Stimulated activated CD8-positive, alpha-beta memory T cell treated with anti-CD3 and anti-CD28 coated beads, Interleukin-15, amount 100 ng/mL, for 4 hours (primary cell): ENCODE measurements at places on chromosomes 13 and 19.
A peak's percentile ranks its signal among the peaks of the same experiment; 100 is the strongest.

- no peak for DNase-seq
These were observed 31.9 kb upstream of the LILRA2 start for GRCh38 chr19:54541712-54542111.

DNA sequence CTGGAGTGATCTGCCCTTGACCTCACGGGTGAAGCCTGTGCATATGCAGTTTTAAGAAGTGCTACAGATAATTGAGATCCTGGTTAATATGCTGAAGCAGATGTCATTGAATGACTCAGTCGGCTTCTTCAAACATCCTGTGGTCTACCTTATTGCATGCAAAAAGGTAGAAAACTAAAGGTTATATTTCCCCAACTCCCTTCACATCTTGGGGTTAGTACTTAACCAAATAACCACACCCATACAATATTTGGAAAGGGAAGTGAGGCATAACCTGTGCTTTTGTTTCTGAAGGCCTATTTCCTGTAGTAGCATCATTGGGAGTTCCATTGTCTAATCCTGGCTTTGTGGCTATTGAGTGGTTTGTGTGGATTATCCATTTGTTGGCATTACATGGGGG, 58.3 kb downstream of the RAP2A start:
- DNase-seq = no peak

DNA sequence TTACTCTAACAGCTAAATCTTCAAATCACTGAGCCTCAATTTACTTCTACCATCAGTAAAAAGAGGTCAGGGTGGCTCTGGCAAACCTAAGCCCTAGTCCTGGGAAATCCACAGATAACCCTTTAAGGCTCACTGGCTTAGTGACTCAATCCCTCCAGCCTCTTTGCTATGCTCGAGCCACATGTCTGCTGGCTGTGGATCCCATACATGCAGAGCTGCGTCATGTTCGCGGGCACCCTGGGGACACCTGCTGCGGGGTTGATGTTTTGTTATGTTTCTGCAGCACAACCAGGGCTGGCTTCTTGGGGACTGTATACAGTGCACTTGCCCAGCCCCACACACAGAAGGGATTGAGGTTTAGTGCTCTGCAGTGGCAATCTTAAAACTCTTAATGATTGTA, 41.6 kb upstream of the C13orf42 start:
- no peak for DNase-seq

DNA sequence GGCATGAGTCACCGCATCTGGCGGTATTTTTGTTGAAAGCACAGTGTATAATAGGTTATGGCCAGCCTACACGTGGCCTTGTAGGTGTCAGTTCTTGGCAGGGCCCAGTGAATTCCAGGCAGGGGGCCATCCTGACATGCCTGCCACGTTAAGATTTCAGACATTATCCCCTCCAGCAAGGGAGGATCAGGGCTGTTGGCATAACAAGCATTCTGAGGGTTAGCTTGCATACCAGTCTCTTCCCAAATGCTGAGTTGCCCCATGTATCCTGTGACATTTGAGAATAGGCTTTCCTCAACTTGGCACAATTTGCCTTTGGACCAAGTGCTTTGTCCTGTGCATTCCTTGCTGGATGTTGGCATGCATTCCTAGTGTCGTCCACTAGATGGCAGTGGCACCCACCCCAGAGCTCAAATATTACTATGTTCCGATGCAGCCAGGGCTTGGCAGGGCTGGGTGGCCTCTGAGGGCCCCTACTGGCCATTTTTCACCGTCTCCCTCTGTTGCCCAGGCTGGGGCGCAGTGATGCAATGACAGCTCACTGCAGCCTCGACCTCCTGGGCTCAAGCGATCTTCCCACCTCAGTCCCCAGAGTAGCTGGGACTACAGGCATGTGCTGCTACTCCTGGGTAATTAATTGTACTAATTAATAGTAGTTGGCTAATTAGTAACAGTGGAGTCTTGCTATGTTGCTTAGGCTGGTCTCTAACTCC, 31.2 kb downstream of the NLRP12 start:
- peak; percentile 53 for DNase-seq

GRCh38 chr19:7665076-7665475, 3.8 kb upstream of the RETN start:
- no peak for DNase-seq

DNA sequence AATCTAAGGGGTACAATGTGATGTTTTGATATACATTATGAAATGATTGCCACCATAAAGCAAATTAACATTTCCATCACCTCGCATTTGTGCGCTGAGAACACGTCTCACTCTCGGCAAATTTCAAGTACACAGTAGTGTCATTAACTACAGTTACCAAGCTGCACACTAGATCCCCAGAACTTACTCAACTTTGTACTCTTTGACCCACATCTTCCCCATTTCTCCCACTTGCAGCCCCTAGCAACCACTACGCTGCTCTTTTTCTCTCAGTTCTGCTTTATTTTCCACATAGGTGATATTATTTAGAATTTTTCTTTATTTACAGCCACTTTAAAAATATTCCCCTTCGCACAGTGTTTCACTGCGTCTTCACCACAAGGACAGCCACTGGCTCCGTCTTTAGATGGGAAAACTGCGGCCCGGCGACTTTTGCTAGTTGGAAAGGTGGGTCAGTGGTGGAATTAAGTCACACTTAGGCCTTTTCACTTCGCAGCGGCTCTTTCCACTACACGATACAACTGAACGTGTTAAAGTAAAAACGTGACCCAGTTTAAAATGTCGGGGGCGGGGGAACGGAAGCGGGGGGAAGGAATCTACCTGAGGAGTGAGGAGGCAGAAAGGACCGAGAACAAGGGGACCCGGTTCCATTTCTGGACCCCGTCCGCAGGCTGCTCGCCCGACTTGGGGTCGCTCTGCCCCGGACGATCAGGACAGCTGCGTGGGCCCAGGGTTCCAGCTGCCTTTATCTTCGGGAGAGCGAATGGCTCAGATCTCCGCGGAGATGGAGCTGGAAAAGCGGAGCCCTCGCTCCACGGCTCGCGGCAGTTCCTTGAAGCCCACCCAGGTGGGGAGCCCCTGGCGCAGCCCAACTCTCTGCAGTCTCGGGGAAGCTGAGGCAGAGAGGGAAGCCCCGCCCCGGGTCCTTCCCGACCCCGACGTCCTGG, 486.1 kb downstream of the UQCRFS1 start:
- no peak for DNase-seq

GRCh38 chr13:35724446-35724845, 248.0 kb upstream of the MAB21L1 start:
- no peak for DNase-seq

- DNase-seq = no peak
These were observed 193.5 kb upstream of the NBEA start for GRCh38 chr13:34748596-34748995.

DNA sequence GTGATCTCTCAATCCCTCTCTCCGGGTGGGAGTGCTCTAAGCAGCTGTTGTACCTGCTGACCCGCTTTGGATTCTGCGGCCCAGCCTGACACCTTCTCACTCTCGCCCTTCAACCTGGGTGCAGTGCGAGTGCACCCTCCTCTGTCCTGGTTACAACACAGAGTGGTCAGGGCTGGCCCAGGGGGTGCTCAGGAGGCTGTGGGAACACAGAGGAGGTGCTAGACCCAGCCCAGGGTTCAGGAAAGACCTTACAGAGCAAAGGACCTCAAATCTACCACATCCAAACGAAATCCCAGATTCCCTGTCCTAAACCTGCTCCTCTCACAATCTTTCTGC, 23.7 kb downstream of the ZNF175 start:
- DNase-seq = no peak

DNA sequence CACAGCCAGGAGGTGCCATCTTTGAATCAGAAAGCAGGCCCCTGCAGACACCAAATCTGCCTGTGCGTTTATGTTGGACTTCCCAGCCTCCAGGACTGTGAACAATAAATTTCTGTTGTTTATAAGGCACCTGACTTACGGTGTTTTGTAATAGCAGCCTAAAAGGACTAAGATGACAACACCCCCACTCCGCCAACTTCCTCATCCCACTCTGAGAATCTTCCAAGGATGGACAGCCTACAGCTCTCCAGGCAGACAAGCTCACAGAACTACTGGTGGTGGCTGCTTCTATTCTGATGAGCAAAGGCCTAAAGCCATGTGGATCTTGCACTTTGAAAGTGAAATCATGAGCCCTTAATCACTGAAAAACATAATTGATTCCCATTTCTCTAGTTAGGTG, 449.2 kb downstream of the TSHZ3 start:
- no peak for DNase-seq

DNA sequence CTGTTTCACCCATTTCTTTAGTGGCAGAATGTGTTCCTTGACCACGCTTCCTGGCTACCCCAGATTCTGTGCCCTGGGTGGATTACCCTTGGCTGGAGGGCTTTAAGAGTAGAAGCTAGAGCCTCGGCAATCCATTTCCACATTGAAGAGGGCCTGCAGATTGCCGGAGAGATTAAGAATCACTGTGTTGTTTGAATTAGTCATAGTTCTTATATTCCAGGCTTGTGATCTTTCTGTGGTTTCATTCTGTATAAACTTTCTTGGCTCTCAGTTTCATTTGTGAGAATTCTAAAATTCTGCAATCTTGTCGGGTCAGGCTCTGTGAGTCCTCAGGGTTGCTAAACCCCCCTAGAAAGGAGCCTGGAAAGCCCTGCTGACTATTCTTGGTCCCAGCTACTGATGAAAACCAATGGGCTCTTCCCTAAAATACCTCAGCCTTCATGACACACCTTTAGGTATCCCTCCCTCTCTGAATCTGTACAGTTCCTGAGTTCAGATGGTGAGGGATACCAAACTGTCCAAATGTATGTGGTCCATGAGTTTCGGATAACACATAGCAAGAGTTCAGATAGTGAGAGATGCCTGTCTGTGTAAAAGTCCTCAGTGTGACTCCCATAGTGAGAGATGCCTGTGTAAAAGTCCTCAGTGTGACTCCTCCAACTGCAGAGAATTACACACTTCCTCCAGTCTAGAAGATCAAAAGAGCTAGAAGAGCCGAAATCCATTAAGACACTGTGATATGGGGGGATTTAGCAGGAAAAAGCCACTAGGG, 4.3 kb downstream of the PHF11 start:
- DNase-seq = no peak

- no peak for DNase-seq
These were observed 4.7 kb upstream of the YJEFN3 start for GRCh38 chr19:19524053-19524452.

DNA sequence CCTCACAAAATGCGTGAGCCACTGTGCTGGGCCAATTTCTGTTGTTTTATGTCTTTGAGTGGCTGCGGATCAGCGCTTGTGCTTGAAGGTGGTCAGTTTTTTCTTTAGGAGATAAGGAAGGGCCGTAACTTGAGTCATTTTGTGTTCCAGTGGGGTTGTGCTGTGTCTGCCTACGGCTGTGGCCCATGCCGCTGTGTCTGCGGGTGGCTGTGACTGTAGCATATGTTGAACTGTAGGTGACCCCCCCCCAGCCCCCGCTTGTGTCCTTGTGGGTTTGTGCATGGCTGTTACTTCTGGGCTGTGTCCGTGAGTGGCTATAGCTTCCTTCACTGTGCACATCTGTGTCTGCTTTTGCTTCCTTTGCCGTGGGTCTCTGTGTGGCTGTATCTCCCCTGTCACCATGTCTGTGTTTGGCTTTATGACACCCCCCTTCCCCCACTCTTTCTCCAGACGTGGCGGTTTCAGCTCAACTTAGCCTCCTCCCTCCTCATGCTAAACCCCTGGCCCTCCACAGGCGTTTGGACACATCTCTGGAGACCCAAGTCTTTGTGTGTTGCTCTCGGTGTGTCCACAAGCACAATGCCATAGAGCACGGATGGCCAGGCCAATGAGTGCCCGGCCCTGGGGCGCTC, 675 bp downstream of the PPP1R14A start:
- DNase-seq = no peak

- no peak for DNase-seq
These were observed 1356.5 kb upstream of the SLC10A2 start for GRCh38 chr13:104422668-104423067.

DNA sequence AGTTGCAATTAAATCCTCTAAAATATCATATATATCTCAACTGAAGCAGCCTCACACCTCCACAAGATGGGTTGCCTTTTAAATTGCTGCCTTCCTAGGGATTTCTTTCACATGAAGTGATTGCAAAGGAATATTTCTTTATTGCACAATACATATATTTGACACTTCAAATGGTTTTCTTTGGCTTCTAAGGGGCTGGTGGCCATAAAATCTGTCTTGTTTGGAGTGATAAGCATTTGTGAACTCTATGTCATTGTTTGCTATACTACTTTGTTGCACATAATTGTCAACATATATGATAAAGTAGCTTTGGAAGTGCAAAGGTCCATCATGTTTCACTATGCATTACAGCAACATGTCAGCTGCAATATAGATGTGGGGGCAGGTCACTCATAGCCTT, 2380.9 kb downstream of the PCDH9 start:
- no peak for DNase-seq

DNA sequence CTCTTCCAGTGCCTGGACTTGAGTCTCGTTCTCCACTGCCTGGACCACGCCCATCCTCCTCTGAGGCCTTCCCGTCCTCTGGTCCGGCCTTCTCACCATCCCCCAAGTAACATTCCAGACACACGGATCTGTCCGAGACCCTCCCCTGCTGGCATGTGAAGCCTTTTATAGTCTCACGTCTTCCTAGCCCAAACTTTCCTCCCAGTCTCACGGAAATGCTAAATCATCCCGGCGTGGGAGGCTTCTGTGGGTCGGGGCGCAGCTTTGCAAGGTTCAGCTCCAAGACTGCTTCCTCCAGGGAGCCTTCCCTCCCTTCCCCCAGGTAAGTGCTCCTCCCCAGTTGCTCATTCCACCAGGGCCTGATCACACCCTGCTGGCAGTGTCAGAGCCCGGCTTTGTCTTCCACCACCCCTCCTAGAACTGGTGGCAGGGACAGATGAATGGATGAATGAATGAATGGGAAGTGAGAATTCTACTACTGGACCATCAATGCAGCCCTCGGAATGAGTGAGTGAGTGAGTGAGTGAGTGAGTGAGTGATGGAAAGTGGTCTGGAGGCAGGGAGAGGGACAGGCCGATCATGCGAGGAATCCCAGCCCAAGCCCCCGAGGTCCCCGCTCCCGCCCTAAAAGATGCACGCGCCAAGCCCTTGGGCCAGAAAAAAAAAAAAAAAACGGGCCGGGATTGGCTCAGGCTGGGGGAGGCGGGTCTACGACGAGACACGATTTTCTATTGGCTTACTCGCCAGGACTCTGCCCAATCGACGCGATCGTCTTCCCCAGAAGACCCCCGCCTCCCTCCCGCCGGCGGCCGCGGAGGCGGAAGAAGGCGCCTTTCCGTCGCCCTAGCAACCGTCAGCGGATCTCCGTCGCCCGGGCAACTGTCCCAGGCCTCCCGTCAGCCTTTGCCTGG, 9.3 kb downstream of the EPHX3 start:
- DNase-seq = peak; percentile 56

DNA sequence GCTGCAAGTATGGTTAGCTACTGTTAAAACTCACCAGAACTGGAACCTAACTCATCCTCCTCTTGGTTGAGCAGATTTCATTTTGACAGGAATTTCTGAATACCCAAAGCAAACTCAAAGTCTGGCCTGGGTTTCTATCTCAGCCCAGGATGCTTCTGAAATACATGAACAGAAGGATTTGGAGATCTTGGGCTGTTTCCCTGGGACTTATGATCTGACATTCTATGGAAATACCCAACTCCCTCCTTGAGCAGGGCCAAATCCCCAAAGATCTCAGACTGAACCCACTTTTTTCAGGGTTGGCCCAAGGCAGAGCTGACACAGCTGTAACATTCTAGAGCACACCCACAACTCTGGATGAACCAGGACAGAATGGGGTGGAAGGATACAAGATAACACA, 1.1 kb upstream of the ITM2B start:
- DNase-seq = no peak
